ENCODE measurements at places on chromosomes 5 and 9. TPM values are rescaled to one million over a fixed set of nuclear protein-coding genes. Genes with fewer than 3 reads are reported as not detected.
A peak's percentile ranks its signal among the peaks of the same experiment; 100 is the strongest.

GRCh38 chr5:133114933-133115310 lies 63.1 kb downstream of the HSPA4 start:
- DNase-seq = no peak

GRCh38 chr9:91628892-91629291 lies 205.3 kb upstream of the NFIL3 start:
- DNase-seq = no peak

DNA sequence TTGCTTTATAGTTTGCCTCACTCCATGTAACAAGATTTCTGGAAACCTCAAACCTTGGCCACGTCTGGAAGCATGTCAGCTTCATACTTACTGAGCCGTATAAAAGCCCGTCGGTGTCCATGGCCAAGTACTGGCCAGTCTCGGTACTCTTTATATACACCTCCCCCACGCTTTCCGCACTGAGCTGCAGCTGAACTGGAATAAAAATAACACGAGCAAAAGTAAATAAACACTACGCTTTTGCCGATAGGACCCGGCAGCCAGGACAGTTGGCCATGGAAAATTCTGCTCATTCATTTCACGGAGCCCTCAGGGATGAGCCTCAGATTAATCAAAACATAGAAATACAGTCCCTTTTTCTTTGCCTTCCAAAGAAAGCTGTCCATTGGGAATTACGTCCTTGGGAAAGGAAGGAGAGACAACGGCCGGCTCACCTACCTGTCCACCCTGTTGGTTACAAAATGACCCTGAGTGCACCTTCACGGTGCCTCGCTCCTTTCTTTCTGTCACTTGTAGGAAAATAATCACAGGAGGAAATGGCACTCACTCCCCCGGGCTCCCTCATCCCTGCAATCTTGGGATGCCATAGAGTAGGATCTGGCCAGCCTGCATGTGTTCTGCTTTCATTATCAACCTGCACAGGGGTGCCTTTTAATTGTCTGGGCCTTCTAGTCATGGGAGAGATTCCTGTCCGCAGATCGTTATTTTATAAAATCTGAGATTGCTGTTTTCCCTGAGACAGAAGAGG lies 85.1 kb downstream of the FGF1 start:
- no peak for DNase-seq

- DNase-seq = no peak
Measured at GRCh38 chr9:71168418-71168817, 47.0 kb upstream of the TRPM3 start.

- no peak for DNase-seq
Measured at GRCh38 chr9:76897804-76898525, 7.9 kb downstream of the PRUNE2 start.

DNA sequence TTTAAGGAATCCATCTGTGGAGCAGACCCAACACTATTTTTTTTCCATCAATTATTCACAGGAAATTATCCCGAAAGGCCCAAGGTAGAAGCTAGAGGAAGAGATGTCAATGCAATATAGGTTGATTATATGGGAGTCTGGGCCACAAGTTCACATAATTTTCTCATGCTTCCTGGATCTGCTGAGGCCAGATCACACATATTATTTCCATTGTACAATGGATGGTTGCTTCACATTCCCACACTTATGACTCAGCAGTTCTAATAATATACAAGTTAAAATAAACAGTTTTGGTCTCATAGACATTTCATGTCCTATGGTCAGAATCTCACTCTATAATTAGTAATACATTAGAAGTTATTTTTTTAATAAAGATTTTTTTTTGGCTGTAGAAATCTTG lies 66.0 kb upstream of the PTPRD start:
- no peak for DNase-seq

DNA sequence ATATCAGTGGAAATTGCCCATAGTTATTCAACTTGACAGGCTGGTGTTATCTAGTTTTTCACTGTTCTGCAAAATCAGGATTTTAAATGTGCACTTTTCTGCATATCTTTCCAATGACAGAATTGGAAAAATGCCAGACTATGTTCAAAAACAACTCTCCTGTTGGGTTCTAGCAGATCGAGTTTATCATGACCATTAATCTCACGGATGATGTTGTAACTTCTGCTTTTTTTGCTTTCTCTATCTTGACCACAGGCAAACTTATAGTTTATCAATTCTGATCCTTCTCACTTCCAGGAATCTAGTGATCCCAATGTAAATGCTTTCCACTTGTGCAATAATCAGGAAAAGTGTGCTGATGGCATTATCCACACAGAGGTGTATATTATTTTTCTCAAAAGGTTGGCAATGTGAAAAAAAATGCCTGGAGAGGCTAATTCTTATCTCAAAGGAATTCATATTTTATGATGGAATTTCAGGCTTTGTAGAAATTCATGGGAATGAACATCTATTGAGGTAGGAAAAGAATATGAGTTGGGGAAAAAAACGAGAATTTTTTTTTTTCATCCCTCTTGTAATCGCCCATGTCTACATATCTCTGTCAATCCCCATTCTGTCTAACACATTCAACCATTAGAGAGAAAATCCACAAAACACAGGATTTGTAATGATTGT lies 73.6 kb upstream of the DAB2 start:
- DNase-seq = no peak

GRCh38 chr9:3868012-3868411 lies 342.2 kb upstream of the RFX3 start:
- DNase-seq = peak; percentile 22

DNA sequence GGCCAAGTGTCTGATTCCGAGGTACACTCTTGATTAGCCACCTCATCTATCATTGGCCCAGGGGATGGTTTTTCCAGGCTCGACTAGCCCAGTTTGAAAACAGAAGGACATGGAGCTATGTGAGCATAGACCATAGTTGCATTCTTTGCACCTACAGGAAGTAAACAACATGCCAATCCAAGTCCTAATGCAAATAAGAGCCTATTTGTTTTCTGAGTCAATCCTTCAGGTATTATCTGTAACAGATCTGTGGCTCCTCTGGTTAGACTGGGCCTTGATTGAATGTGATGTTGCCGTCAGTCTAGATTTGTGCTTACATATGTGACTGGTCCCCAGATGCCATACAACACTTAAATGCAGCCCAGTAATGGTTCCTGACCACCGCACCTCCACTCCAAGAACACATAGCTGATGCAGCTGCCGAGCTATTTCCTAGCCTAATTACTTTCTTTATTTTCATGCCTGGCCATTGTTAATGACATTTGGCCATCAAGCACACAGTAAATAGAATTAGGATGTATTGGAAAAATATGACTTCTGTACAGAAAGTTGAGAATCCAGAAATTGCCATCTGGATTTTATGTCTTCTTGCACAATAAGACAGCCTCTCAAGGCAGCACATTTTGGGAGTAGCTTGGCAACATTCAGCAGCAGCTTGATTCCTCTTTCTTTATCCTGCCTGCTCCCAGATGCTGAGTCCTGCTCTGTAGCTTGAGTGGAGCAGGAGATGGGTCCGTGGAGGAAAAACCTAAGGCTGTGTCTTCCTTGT lies 29.5 kb upstream of the ARHGAP26 start:
- DNase-seq = no peak

- peak; percentile 95 for DNase-seq
Measured at GRCh38 chr9:35812025-35812602, at the start of gene SPAG8. SPAG8 (minus strand) TSS chr9:35812262; CDS start chr9:35812147, 115 bp downstream.

GRCh38 chr9:84670138-84671041 lies 861 bp downstream of the NTRK2 start:
- peak; percentile 12 for DNase-seq

GRCh38 chr9:33167972-33168461 lies 881 bp upstream of the B4GALT1 start:
- peak; percentile 44 for DNase-seq

- DNase-seq = no peak
Measured at GRCh38 chr5:36457511-36458270, 148.7 kb upstream of the SLC1A3 start.

GRCh38 chr5:40689438-40689837 lies 9.7 kb downstream of the PTGER4 start:
- DNase-seq = peak; percentile 77

DNA sequence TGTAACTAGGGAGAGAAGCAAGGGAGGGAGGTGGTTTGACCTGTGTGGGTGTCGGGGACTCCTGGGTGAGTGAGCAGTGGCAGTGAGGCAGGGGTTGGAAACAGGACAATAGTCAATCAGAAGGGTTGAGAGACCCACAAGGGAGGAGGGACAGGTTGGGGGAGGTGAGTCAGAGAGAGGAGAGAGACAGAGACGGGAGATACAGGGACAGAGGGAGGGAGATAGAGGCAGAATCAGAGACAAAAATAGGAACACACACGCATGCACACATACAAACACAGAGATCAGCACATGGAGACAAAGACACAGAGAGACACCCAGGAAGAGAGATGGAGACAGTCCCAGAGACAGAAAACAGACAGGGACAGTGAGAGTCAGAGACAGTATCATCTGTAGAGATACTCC lies 39.3 kb upstream of the PTGS1 start:
- no peak for DNase-seq

DNA sequence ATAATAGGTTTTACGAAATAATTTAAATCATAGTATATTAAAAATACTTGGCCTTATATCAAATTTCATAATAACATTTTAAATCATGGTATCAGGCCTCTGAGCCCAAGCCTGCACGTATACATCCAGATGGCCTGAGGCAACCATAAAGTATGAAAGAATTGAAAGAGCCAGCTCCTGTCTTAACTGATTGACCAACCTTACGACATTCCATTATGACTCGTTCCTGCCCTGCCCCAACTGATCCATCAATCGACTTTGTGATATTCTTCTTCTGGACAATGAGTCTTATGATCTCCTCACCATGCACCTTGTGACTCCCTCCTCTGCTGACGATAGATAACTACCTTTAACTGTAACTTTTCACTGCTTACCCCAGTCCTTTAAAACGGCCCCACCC lies 545.0 kb downstream of the MTRR start:
- no peak for DNase-seq

DNA sequence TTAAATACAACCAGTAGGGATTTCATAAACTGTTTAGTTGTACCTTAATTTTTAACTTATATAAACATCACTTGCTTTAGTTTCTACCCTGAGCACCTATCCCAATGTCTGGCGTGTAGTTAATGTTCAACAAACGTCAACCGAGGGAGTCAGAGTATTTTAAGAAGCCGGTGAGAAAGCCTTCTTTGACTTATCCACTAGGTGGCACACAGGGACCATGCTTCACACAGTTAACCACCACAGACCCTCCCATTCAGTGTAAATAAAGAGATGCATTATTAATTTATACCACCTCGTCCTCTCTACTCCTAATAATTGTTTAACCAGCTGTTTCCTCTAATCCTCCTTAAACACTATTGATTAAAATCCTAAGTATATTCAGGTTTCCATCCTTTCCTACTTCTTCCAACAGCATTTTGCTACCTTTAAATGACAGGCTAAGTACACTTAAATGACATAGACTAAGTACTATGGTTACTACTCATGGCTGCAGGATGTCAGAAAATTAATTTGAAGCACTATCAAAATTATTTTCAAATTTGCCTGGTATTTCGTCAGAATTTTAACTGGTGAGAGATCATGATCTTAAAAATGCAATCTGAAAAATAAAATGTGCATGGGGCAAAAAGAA lies 2.3 kb downstream of the HAPLN1 start:
- peak; percentile 46 for DNase-seq

- no peak for DNase-seq
Measured at GRCh38 chr5:113283558-113283957, 151.2 kb downstream of the TSSK1B start.

DNA sequence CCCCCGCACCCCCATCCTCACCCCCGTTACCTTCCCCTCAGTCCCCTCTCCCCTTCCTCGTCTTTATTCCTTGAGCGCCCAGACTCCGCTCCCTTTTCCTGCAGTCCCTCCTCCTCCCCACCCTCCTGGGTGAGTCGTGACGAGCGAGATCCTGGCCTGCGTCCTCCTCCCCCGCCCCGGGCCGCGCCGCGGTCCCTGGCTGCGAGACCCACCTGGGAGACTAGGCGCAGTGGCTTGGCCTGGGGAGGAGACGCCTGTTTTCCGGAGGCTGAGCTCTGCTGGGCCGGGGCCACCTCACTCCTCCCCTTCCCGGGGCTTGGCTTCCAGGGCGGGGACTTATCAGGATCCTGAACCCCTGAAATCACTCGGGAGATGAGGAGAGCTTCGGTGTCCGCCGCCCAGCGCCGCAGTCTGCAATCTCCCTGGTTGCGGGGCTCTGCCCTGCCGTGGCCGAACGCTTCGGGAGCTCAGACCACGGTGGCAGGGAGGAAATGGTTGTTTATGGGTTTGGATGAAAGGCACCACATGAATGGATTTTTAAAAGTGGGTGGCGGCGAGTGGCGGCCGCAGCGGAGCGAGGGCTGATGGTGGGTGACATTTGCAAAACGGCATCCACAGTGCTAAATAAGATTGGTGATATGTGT lies 984 bp downstream of the STXBP1 start:
- DNase-seq = peak; percentile 52

DNA sequence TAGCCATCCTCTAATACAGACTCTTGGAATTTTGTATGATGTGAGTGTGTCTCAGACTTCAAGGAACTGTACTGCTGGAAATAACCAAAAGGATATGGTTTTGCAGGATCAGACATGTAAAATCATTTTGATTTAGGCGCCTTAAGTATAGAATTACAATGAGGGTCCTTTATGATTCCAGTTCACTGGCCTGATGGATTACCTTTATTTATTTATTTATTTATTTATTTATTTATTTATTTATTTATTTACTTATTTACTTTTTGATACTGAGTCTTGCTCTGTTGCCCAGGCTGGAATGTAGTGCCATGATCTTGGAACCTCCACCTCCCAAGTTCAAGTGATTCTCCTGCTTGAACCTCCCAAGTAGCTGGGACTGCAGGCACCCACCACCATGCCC lies 37.9 kb upstream of the ROPN1L start:
- no peak for DNase-seq

- no peak for DNase-seq
Measured at GRCh38 chr5:72633041-72633445, 125.8 kb upstream of the ZNF366 start.

DNA sequence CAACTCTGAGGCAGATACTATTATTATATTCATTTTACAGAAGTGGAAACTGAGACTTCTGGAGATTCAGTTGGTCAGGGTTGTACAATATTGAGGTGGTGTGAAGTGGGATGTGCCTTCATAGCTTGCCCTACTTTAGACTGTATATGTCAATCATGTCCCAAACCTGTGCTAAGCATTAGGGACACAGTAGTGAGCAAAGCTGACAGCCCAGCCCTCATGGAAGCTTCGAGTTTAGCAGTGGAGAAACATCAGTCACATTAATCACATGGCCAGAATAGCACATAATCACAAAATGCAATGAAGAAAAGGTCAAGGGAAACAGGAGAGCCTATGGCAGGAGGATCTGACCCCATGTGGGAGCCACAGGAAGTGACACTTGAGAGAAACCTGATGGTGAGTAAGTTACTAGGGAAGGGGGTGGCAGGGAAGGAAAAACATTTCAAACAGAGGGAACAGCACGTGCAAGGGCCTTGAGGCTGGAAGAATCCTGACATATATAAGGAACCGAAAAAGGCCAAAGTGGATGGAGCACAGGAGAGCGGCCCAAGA lies 20.5 kb upstream of the RALGPS1 start:
- no peak for DNase-seq

- DNase-seq = no peak
Measured at GRCh38 chr5:134097211-134097749, 17.2 kb upstream of the TCF7 start.

GRCh38 chr9:6901180-6901579 lies 143.4 kb downstream of the KDM4C start:
- DNase-seq = no peak

Gene FSD1L
- total RNA-seq = 3.0 TPM

Gene HK3
- not detected for total RNA-seq

Gene FCN1
- not detected for total RNA-seq

Gene ENTPD2
- total RNA-seq = not detected

Gene CERT1
- 21.6 TPM for total RNA-seq

Gene CDH9
- not detected for total RNA-seq

Gene FAM114A2
- 27.9 TPM for total RNA-seq

Gene STPG3
- total RNA-seq = not detected

All from activated CD4-positive, alpha-beta T cell treated with anti-CD3 and anti-CD28 coated beads for 36 hours (primary cell).